ENCODE measurements at places on chromosomes 7 and 10.

- DNase-seq: no peak
Measured at GRCh38 chr10:133608855-133609254, 17.7 kb downstream of the FRG2B start.

GRCh38 chr7:1592299-1592871 lies 22.6 kb upstream of the PSMG3 start:
- DNase-seq: no peak

DNA sequence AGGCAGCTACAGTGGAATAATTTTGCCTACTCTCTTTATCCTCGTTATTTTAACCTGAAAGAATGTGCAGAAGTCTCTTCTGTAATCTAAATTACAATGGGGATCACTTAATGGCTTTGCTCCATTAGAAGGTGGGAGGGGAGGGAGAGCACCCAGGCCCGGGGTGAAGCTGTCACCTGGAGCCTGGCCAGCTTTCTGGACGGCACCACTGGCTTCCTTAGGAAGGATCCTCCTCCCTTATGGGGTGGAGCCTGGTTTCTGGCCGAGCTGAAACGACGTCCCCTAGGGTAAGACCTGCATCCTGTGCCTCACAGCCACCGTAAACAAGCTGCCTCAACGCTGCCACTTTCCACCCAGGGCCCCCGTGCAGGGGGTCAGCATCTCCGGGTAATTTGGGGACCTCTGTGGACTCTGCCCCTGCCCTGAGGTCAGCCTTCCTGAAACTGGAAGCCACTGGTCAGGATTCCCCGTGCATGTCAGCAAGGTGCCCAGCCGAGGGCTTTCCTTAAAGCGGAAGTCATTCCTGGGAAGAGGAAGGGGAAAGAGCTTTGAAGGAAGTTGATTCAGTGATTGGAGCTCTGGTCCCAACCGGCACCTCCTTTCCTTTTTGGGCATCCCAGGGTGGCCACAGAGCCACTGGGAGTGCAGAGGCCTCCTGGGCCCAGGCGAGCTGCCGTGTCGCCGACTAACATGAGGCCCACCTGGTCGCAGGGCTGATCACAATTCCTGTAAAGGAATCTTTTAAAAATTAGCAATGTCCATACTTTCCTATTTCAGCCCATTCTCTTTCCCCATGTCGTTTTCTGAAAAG lies 569.1 kb downstream of the DNAJB6 start:
- no peak for DNase-seq

DNA sequence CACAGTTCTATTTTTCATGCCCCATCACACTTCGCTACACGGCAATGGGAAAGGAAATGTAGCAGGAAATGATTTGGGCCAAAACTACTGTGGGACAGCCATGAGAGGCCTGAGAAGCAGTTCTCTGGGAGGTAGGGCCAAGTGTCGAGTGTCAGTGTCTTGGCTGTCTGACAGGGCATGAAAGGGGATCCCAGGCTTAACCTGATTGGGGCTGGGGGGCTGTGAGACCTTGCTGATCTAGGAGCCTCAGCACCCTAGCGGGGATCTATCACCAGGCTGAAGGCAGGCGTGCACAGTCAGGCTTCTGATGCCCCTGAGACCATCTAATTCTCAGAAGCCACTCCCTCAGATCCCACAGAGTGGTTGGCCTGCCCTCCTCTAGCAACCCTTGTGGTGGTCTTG lies 58.2 kb upstream of the SLC25A13 start:
- DNase-seq: no peak

GRCh38 chr7:77453531-77453930 lies 37.4 kb upstream of the GSAP start:
- DNase-seq: no peak

DNA sequence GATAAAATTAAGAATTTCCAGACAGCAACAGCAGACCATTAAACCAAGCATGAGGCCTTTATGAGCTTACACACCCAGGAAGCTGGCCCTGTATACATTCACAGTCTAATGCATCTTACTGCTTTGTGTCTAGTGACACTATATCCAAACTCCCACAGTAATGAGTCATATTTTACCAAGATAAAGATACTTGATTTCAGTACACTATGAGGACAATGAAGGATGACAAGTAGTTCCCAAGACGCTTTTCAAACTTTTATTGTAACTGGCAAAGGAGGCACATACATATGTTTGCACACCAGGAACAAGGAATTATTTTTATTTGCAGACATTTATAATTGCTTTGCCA lies 148.0 kb downstream of the TSPAN12 start:
- DNase-seq: no peak

GRCh38 chr10:3935141-3935540 lies 150.1 kb upstream of the KLF6 start:
- peak; percentile 60 for DNase-seq

GRCh38 chr10:32041290-32042028 lies 14.8 kb downstream of the KIF5B start:
- no peak for DNase-seq

GRCh38 chr10:22597138-22597537 lies 117.2 kb downstream of the PIP4K2A start:
- DNase-seq: no peak

- DNase-seq: no peak
Measured at GRCh38 chr10:116324227-116324950, at the start of gene CCDC172. Gene CCDC172 (plus strand): TSS chr10:116324448. CDS start chr10:116325012, 564 bp downstream.

Data from ovary (tissue), 10 donors.